T follicular helper cell (primary cell): ENCODE measurements at places on chromosomes 4 and X.

DNA sequence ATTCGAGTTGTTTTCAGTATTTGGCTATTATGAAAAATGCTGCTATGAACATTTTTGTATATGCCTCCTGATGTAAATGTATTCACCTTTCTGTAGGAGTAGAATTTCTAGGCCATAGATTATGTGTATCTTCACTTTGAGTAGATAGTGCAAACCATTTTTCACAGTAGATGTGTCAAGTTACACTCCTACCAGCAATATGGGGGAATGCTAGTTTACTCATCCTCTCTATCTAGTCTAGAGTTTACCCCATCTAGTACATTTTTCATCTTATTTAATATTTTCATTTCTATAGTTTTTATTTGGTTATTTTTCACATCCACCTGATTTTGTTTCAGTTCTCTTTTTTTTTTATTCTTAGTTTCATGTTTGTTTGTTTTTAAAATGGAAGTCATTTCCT, 59.0 kb downstream of the GK start:
- DNase-seq = no peak

- DNase-seq = no peak
Measured at GRCh38 chr4:26842911-26843310, 17.7 kb upstream of the STIM2 start.

GRCh38 chr4:120630427-120630826, 292.1 kb downstream of the PRDM5 start:
- DNase-seq = no peak

GRCh38 chr4:3469386-3470243, 6.5 kb downstream of the DOK7 start:
- no peak for DNase-seq

DNA sequence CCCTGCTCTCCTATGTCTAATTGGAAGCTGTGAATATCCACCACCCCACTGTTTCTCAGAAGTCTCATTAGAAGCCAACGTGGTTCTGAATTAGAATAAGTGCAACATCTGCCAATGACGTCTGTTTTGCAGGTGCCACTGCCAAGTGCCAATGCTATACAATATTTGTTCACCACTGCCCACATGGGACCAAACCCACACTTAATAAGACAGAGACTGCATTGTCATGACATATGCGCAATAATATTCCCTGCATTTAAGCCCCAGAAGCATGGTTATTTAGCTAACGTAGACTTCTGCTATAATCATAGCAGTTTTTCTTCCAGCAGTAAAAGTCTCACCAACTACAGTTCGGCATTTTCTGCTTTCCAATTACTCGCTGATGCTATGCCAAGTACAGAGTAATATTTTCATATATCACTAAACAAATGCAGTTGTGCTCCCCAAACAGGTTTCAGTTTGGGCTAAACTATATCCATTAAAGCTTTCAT, 262.5 kb upstream of the PCDH18 start:
- DNase-seq = no peak

GRCh38 chr4:8818063-8818881, 53.4 kb downstream of the HMX1 start:
- no peak for DNase-seq

DNA sequence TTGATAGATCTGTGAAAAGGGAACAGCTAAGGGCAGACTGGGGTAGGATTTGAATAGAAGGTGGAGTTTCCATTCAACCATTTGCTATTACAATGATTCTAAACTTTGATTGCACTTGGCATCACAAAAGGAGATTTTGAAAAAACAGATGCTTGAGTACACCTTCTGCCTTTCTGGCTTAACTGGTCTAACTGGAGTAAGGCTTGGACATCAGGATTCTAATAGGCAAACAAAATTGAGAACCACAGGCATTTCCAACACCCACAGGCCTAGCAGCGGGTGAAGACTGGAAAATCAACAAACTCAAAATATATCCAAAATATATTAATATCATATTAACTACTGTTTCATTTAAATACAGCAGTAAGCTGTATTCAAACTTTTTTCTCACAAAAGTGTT, 1.9 kb upstream of the VEGFC start:
- DNase-seq = no peak

DNA sequence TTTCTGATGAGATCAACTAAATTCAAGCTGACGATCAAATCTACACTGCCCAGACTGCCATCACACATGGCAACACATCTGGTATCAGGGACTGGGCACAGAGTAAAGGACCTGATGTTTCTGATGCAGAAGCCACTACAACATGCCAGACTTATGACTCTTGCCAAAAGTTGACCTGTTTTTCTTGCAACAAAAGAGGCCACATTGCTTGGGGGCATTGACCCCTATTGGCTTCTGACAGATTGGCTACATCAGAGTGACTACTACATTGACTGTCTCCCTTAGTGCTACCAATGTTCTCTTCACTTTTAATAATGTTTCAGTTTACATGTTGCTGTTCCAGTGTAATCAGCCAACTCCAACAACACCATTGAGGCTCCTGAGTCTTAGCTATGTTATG, 15.3 kb upstream of the SMIM10 start:
- no peak for DNase-seq

GRCh38 chr4:80097400-80098177, 24.6 kb upstream of the ANTXR2 start:
- no peak for DNase-seq

- DNase-seq = no peak
Measured at GRCh38 chr4:39712819-39713607, 15.1 kb downstream of the UBE2K start.

- DNase-seq = no peak
Measured at GRCh38 chrX:141341341-141341740, 99.0 kb upstream of the SPANXC start.

DNA sequence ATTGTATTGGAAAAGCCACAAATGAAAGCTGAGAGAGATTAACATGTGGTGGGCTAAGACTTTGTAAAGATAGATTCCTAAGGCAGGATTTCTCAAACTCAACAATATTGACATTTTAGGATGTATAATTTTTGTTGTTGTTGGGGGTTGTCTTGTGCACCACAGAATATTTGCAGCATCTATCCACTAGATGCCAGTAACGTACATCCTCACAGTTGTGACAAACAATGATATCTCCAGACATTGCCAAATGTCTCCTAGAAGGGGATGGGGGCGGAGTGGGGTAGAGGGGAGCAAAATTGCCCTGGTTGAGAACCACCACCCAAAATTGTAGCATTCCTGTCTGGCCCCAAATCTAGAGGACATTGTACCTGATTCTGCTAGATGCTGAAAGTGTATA, 14.7 kb upstream of the CBR4 start:
- no peak for DNase-seq

DNA sequence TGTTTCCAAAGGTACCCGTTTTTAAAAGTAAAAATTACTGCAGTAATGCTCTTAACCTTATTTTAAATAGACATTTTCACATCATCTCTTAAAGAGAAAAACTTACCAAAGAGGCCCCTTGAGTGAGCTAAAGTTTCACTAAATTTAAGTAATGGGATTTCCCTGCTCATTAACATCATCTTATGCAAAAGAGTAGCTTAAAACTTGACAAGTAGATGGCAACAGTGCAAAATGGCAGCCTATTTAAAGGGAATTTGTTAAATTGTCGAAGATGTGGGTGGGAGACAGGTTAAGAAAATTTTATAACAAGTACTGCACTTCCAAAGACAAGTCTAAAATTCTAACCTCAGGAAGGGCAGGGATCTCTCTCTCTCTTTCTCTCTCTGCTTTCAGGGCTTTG, 271.7 kb upstream of the LDB2 start:
- DNase-seq = no peak

DNA sequence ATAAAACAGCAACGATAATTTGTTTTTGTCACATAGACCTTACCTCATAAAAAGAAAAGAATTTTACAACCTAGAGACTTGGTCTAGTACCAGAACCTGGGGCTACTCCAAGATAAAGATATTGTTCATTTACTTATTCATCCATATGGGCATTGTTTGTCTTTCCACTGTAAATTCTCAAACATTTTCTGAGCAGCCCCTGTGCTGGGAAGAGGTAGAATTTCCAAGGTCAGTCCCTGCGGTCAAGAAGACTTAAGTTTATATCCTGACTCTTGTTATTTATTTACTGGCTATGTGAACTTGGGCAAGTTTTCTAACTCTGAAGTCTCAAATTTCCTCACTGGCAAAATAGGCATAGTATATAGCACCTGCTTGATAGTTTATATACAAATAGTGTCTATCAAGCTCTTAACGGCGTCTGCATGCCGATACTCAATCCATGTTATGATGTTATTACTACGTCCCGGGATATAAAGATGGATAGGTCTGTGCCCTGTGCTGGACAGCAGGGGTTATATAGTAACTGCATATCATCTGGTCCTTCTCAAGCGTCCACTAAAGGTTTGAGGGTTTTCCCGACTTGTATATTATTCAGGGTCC, 222.1 kb upstream of the TAPT1 start:
- DNase-seq = no peak

GRCh38 chrX:119071381-119071780, 1.4 kb upstream of the CT47C1 start:
- DNase-seq = no peak

GRCh38 chrX:74925225-74926088, at the start of gene NEXMIF:
TSS of gene NEXMIF (minus strand) at chrX:74925452.
- DNase-seq = peak; percentile 14

DNA sequence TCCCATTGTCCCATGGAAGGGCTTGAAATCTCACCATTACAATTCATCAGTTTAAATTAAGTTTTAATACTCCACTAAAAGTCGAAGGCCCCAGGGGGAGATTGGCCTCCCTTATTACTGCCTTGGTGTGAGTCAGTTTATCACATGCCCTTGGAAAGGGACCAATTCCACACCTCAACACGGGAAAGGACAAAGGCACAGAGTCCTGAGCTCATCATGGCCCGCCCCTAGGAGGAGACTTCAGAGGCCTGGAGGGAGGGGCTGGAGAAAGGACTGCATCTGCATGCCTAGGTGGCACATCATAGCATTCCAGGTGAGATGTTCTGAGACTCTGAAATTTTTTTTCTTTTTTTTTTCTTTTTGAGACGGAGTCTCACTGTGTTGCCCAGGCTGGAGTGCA, 2.8 kb upstream of the SEL1L3 start:
- DNase-seq = no peak

GRCh38 chr4:22348410-22348809, 167.5 kb downstream of the ADGRA3 start:
- DNase-seq = no peak
